Vagina (tissue), 2 donors: ENCODE measurements at places on chromosomes 2 and 18. TPM values are rescaled to one million over a fixed set of nuclear protein-coding genes. Genes with fewer than 3 reads are reported as not detected.

DNA sequence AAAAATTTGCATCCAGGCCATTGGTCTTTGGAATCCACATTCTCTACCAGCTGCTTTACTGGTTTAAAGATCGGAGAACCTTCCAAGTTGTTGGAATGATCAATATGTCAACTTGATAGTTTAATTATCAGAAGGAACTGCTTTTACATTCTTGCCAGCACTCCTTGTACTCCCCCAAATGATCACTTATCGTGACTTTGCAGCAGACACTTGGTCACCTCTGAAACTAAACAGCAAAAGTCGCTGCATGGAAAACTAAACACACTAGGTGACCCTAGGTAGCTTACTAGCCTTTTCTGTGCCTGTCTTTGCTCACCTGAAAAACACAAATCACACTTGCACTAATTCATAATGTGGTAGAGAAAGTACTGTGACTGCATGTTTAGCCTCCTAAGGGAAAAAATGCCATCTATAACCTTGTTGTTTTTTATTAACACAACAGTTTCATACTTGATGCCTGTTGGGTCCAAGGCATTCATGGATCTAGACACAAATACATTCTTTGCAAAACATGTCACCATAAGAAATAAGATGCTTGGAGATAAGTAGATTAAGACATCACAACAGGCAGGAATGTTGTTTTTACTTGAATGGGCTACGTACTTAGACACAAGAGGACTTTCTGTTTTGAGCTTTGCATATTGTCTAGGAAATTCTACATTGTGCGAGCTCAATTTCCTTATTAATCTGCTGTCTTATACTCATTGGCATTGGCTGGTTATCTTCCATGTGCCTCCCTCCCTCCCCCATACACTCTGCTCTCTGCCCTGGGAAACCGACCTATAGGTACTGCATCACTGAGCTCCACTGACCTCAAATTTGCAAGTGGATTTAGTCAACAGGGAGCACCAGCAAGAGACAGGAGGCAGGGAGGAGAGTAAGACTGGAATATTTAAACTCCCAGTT lies 219.1 kb upstream of the STK17B start:
- no peak for DNase-seq

- no peak for DNase-seq
These were observed 42.1 kb upstream of the DSG1 start for GRCh38 chr18:31275722-31276463.

- no peak for DNase-seq
These were observed 62.3 kb upstream of the MAP4K3 start for GRCh38 chr2:39499336-39499735.

The NDC80 gene
- 3.9 TPM for total RNA-seq

- no peak for DNase-seq
These were observed 14.3 kb downstream of the COPS7B start for GRCh38 chr2:231800493-231801091.

The ZDBF2 gene
- total RNA-seq: 13.0 TPM

GRCh38 chr18:10604182-10604581 lies 78.4 kb downstream of the NAPG start:
- no peak for DNase-seq

The GPR35 gene
- total RNA-seq: 3.9 TPM

The RBKS gene
- 2.2 TPM for total RNA-seq
